Stimulated activated CD8-positive, alpha-beta memory T cell treated with anti-CD3 and anti-CD28 coated beads, Interleukin-4, amount 100 ng/mL, for 4 hours (primary cell): ENCODE measurements at places on chromosomes 4 and X.

DNA sequence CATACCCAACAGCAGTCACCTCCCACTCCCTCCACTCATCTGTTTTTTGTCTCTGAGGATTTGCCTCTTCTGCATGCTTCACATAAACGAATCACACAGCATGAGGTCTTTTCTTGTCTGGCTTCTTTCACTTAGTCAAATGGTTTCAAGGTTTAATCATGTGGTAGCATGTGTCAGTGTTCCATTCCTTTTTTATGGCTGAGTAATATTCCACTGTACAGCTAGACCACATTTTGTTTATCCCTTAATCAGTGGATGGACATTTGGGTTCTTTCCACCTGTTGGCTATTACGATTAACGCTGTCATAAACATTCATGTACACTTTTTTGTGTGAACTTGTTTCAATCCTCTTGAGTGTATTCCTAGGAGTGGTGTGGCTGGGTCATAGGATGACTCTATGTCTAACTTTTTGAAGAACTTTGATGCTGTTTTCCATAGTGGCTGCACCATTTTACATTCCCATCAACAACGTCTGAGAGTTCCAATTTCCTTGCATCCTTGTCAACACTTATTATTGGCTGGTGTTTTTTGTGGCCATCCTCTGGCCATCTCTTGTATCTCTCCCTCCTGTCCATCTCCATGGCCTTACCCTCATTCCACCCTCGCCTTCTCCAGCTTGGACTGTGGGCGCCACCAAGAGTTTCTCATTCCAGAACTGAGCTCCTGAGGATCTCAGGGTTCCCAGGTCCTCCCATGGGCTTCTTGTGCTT lies 12.4 kb upstream of the NSG1 start:
- DNase-seq, result no peak

GRCh38 chrX:5568934-5569333 lies 659.7 kb downstream of the NLGN4X start:
- no peak for DNase-seq

GRCh38 chrX:37454537-37455285 lies 105.5 kb downstream of the PRRG1 start:
- DNase-seq, result no peak

GRCh38 chrX:20529301-20529700 lies 262.6 kb upstream of the RPS6KA3 start:
- no peak for DNase-seq

DNA sequence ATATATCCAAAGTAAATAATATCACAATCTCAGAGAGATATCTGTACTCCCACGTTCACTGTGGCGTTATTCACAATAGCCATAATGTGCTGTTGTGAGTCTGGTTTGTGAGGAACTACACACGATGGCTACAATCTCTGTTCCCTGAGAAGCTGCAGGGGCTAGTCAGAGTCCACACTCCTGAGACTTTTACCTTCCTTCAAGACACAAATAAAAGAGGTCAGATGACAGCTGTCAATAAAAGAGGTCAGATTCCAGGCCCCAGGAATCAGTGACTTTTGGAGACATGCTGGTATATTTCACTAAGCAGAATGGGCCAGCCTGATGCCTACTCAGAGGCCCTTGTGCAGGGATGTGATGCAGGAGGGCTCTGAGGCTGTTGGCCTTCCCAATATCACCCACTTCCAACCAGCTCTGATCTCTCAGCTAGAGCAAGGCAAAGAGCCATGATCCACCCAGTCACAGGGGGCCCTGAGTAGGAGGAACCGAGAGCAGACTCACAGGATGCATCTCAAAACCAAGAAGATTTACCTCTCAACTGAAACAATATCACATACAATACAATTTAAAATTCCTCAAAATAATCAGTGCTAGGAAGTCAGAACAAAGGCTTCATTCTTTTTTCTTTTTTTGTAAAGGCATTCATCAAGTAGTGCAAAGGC lies 13.8 kb downstream of the FRYL start:
- no peak for DNase-seq

DNA sequence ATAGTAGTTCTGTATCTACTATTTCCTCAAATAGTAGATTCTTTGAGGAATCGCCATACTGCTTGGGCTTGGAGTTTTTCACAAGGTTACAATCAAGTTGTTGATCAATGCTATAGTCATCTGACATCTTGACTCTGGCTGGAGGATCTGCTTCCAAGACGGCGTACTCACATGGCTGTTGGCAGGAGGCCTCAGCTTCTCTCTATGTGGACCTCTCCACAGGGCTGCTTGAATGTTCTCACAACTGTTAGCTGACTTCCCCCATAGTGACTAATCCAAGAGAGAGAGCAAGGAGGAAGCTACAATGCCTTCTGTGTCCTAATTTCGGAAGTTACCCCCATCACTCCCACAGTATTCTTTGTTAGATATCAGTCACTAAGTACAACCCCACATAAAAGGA lies 10.3 kb downstream of the EGFL6 start:
- no peak for DNase-seq
